ENCODE measurements at places on chromosomes 1 and 21.

DNA sequence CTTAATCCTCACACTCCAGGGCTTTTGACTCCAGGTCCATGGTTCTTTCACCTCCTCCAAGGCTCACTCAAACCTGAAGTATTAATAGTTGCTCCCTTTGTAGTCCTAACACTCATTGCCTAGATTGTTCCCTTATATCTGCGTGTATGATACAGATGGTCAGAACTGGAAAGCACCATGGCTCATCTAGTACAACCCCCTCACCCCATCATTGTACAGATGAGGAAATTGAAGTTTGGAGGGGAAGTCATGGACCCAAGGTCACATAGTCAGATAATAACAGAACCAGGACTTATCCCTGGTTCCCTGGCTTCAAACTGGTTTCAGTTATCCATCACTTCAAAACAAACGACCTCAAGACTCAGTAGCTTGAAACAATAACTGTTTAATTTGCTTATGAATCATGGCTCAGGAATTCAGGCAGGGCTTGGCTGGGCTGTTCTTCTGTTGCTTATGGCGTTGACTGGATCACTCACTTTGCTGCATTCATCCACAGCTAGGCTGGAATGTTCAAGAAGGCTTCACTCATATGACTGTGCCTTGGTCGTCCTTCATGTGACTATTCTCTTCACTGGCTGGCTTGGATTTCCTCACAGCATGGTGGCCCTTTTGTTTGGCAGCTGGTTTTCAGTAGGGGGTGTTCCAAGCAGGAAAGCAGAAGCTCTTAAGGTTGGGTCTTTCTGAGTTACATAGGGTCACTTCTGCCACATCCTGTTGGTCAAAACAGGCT lies 5.0 kb downstream of the NOS1AP start:
- DNase-seq: no peak

GRCh38 chr1:209802780-209803152 lies 3.2 kb downstream of the IRF6 start:
- DNase-seq: no peak

DNA sequence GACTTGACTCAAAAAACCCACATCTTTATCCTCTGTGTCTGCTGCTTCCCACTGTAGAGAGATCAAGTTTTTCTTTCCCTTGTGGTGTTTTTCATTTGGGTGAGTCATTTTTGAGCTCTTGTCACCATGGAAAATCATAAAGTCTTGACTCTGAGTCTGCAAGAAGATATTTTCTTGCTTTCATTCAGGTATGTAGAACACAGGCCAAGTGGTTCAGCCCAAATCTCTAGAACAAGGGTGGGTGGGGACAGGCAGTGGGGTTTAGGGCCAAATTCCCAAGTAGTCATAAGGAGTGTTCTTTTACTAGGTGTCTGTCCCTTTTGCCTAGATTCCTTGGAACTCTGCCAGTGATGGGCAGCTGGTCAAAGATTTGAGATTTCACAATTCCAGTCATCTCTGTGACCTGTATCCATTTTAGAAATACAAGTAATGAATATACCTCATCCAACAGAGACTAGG lies 21.5 kb upstream of the ARHGAP29 start:
- DNase-seq: no peak

DNA sequence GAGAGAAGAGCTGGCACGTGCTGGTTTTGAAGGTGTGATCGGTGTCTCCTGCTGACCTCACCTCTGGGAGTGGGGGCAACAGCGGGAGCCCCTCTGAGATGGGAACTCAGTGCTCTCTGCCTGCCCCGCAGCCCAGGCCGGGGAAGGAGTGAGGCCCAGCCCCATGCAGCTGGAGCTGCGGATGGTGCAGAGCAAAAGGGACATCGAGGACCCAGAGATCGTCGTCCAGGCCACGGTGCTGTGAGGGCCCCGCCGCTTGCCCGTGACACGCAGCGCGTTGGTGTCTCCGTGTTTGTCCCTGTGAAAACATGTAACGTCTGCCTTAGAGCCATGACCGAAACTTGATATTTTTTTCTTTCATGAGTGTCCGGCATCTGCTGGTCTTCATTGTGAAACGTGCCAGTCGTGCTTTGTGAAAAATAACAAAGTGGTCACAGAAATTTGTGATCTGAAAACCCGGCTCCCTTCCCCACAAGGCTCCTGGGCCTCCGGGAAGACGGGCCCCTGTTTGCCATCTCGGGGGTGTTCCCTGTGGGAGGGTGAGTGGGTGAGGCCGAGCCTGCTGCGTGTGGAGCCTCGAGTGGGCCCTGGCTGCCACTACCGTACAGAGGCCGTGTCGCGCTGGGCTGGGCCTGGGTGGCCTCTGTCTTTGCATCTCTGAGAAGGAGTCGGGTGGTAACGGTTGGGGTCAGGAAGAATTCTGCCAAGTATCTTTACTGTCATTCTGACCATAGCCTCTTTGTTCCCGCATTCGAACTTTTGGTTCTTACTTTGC lies 20.1 kb downstream of the CSTB start:
- no peak for DNase-seq

DNA sequence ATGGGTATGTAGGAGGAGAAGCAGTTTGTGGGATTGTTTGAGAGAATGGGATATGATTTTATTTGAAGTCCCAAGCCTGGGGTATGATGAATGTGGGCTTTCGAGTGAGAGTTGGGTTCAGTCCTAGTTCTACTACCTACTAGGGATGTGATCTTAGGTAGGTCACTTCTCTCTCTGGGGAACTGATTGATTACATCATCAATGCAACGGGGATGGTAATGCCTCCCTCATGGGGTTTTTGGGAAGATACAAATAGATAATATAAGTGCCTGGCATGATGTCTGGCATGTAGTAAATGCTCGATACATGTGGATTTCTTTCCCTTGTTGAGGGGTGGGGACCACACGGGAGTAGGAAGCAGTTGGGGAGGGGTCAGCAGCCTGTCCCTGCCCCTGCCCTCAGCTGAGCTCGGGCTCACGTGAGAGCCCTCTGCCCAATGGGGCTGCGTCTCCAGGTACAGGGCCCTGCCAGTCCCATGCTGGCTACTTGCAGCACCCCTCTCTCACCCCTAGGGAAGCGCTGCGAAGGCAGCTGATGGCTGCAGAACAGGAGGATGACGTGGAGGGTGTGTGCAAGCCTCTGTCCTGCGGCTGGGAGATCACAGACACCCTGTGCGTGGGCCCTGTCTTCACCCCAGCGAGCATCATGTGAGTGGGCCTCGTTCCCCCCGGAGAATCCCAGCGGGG lies 38.7 kb downstream of the AZIN2 start:
- DNase-seq: no peak

GRCh38 chr1:113422315-113423068 lies 32.2 kb downstream of the MAGI3 start:
- DNase-seq: no peak

DNA sequence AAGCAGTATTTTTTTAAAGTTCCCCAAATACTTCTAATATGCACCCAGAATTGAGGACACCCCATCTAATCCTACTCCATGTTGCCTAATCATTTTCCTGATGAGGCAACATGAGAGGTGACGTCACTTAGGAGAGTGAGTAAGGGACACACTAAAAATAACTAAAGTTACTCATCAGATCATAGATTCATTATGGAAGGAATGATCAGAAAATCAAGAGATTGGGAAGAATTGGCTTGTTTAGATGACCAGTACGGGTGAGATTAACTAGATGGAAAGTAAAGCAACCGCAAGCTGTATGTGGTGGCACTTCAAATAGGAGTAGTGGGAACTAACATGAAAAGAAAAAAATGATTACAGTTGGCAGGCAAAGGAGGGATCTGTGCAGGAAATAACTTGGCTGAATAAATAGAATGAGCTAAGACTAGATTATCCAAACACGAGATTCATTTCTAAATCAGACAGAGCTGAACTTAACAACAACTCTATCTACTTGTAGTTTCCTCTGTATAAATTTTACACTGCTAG lies 61.4 kb upstream of the CXADR start:
- no peak for DNase-seq

DNA sequence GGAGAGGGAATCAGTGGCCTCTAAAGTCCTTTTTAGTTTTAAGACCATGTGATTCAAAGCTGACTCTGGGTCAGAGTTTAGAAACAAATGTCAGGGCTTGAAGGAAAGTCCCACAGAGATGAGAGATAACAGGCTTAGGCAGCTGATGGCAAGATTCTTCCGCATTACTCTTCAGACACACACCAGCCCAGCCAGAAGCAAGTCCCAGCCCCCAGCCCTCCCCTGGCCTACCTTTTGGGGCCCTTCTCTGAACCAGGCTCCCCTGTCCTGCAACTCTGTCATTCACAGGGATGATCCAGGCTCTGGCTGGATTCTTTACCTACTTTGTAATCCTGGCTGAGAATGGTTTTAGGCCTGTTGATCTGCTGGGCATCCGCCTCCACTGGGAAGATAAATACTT lies 13.1 kb upstream of the CASQ1 start:
- no peak for DNase-seq

DNA sequence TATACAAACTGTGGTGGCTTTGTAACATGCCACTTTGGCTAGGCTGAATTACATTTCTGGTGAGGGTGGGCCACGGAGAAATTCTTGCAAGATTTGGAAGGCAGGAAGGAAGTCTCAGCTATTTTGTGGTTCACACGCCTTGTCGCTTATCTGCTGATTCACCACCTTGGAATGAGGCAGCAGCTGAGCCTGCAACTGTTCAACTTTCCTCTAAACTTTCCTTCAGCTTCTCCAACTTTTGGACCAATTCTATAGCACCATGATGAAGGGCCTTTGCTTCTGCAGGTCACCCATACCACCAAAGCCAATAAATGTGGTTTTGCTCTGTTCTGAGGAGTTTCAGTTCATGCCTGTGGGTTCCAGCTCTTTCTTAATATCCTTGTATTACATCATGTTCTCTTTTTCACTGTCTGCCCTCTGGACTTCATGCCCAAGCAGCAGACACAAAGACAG lies 337.6 kb upstream of the SNX7 start:
- DNase-seq: no peak

DNA sequence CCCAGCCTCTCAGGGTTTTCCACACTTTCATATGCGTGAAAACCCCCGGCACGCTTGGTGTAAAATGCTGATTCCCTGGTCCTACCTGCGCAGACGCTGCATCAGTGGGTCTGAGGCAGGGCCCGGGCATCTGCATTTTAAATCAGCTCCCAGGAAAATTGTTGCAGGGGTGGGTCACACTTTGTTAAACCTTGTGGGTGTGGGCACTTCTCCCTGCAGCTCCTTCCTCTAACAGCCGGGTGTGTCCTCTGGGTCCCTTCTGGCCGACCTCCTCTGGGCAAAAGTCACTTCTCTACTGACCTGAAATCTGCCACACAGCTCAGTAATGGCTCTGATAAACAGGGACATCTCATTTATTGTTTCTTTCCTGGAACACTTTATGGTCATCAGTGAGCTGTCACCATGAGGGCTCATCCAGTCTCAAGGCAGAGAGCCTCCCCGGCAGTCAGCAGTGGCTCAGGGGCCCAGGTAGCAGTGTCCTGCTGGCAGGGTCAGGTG lies 52.8 kb upstream of the TMPRSS2 start:
- DNase-seq: no peak

DNA sequence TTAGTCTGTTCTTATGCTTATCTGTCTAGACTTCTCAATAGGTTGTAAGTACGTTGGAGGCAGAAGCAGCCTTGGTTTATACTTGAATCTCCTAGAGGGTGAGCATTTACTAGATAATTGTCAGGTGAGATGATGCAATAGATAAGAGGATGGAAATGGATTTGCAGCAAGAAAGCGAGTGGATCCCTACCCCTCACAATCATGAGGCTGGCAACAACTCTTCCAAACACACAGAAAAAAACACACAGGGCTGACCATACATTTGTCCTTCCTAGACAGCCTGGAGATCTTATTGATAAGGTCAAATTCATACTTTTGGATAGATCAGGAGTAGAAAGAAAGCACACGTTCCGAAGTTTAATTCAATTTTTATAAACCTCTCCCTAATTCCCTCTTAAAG lies 481.4 kb upstream of the CAMK1G start:
- DNase-seq: no peak

GRCh38 chr1:172322219-172323061 lies 98.0 kb upstream of the C1orf105 start:
- DNase-seq: no peak

DNA sequence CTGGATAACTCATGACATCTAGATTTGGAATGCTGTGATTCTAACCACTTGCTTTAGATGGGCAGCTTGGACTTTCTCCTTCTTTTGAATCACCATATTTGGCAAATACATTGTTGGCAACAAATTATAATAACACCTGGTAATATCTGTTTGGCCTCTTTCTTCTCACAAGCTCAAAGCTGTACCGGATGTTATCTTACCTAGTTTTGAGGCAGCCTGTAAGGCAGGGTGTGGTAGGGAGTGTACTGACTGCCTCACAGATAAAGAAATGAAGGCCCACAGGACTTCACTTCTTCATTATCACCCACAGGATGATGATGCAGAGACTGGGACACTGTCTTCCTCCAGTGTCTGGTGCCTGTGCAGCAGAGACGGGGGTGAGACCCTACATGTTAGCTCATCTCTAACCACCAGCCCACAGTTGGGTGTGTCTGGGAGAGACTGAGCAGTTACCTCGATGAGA lies 28.5 kb downstream of the TUFT1 start:
- no peak for DNase-seq

DNA sequence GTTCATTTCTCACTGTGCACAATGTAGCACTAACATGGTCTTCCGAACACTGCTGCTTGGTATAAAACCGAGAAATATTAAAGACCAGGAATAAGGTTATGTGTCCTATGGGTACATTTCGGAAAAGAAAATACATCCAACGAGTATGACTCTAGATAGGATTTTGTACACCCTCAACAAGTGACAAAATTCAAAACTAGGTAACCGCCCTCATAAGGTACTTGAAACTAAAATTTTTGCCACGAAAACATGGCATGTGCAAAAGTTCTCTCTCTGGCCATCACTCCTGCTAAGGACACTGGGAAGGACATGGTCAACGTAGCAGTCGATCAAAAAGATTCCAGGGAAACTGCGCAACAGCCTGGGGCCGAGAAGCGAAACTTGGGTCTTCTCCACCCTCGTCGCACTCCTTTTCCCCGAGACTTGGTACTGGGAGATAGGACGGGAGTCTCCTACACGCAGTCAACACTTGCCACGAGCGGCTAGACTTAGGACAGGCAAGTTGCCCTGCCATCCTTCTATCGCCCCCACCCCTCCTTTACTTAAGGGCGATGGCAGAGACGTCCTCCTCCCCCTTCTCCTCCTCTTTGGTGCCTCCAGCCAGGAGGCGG lies 338 bp upstream of the TOR1AIP1 start:
- DNase-seq: no peak

- no peak for DNase-seq
These were observed 55.9 kb downstream of the NENF start for GRCh38 chr1:212488436-212489283.
